NCI-H2081 (cell line): ENCODE measurements at places on chromosomes 3 and 15.
A peak's percentile ranks its signal among the peaks of the same experiment; 100 is the strongest.

GRCh38 chr15:79049416-79049815 is 41.2 kb downstream of the RASGRF1 start:
- DNase-seq, result no peak

- no peak for DNase-seq
Observed at GRCh38 chr15:94270570-94270969, 39.2 kb downstream of the MCTP2 start.

DNA sequence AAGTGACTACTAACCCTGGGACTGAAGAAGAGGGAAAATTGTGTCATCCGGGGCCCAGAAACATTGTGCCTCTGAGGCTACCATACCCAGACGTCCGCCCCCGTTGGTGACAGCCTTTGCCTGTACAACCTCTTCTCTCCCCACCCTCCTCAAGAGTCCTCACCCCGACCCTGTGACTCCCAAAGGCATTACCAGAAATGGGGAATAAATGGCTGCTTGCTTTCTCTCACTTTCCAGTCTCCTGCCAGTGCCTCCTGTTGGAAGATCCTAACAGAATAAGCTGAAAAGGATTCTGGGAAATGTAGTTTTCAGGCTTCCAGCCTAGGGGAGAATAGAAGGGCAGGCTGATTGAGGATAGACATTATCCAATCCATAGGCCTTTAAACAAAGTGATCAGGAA is 30.8 kb upstream of the SLC25A36 start:
- DNase-seq, result peak; percentile 19

DNA sequence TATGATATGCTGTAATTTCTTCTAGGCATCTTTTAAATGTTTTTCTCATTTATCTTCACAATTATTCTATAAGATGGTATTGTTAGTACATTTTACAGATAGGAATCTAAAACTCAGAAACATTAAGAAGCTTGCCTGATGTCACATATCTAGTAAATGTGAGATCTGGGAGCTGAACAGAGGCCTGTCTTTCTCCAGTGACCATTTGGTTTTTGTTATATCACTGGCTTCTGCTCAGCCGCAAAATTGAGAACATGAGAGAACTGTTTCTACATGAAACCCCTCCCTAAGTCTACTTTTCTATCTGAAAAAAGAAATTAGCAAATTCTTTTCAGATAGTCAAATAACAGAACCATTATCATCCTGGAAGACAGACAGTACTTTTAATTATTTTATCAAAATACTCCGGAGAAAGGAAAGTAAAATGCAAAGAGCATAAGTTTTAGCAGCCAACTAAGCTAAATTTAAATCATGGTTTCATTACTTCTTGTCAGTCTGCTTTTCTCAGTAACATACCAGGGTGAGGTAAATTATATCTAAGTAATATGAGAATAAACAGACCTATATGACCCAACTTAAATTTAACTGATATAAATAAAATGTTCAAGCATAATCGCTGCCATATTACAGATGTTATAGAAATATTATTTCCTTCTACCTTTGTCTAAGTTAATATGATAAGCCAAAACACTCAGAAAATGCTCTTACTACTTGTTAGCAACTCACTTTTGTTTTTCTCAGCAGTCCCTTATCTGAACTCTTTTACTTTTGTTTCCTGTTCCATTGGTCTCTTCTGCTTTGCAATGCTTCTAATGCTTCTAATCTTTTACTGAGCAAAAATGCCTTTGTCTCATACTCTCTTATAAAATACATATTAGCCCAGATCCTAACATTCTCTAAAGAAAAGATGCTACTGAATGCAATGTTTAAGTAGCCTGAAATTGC is 68.0 kb upstream of the MBNL1 start:
- no peak for DNase-seq

DNA sequence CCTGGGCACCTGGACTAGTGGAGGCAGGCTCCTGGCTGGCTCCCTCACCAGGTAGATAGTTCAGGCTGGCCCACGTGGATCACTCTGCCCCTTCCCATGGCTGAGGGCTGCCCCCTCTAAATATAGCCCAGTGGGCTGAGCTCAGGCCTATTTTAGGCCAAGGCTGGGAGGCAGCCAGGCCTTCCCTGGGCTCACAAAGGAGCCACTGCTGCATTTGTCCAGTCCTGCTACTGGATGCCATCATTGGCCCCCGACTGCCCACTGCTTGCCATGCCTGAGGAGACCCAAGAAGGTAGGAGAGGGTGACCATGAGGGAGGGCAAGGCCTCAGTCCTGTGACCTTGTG is at the start of gene LSMEM2:
LSMEM2 (plus strand) TSS at position 208 of the 345 bp plus-strand sequence; CDS start at position 235, 27 bp downstream.
- no peak for DNase-seq

- DNase-seq, result no peak
Observed at GRCh38 chr15:52023169-52023922, 4.3 kb downstream of the MAPK6 start.

DNA sequence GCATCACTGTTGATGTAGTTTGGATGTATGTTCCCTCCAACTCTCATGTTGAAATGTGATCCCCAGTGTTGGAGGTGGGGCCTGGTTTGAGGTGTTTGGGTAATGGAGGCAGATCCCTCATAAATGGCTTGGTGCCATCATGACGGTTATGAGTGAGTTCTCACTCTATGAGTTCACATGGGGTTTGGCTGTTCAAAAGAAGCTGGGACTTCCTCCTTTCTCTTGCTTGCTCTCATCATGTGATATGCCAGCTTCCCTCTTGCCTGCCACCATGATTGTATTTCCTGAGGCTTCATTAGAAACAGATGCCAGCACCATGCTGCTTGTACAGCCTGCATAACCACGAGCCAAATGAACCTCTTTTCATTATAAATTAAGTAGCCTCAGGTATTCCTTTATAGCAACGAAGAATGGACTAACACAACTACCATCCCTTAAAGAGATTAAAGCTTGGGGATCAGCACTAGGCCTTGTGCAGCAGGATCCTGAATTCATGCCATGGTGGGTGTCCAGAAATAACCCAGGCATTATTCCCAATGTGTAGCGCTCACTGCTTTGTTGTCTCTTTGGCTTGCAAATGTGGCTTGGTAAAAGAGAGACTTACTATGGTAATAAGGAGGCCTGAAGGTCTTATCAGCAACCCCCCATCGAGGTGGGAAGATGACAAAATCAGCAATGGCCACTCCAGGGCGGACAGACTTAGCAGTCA is 41.9 kb downstream of the NDUFB4 start:
- no peak for DNase-seq
